H54 (cell line): ENCODE measurements at places on chromosomes 2 and 18.

- DNase-seq, result no peak
These were observed 29.1 kb upstream of the CPS1 start for GRCh38 chr2:210527286-210527685.

DNA sequence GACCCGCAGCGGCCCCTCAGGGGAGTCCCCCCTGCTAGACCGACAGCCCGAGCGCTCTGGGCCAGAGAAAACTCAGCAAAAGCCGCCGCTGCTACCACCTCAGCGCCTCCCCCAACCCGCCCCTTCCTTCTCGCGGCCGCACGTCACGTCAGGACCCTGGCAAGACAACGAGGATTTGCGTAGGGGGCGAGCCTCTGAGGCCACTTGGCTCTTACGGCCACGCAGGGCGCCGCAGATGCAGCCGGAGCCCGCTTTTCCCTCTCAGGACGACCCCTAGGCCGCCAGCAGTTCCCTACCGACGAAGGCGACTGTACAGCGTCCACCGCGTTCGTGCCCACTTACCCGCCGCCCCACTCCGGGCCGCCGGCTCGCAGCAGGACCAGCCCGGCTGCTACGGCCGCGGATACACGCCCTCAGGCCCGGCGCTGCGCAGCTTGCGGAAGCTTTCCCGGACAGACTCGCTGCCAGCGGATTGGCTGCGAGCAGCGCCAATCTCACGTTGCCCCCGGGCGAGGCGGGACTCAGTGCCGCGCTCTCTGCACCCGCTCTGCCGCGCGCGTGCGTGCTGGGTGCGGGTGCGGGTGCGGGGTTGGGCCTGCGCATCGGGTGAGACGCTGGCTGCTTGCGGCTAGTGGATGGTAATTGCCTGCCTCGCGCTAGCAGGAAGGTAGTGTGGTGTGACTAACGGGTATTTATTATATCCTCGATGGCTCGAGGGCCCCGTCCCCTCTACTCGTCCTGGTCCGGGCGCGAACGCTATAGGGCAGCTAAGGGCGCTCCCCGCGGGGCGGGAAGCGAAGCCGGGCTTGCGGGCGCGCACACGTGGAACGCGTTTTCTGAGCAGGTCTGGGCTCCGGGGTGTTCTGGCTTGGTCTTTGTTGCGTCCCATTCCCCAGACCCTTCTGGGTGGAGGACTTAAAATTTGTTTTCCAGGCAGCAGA lies at the start of the genes ORMDL1 and PMS1:
TSS of gene ORMDL1 (minus strand) at position 413 of the 941 bp plus-strand sequence. CDS start 1,744 bp downstream, outside the sequence.
TSS of gene PMS1 (plus strand) at position 524 of the 941 bp plus-strand sequence. CDS start 7,360 bp downstream, outside the sequence.
- DNase-seq, result peak; percentile 82

DNA sequence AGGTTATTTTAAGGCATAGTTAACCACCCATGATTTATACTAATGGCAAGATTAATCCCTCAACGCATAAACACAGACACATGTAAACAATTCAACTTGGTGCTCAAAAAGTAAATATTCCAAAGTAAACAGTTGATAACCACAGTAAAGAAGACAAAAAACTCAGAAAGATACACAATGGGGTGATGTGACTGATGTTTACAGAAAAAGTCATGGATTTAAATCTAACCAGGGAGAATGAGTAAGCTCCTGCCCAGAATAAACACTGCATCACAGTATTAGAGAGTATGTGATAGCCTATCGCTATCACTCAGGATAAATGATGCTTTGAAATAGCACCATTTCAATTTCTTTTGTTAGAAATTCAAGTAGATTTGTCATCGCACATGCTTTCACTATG lies 49.3 kb downstream of the HIBCH start:
- DNase-seq, result no peak

GRCh38 chr2:220847006-220847405 lies 725.1 kb downstream of the EPHA4 start:
- no peak for DNase-seq

- DNase-seq, result no peak
These were observed 15.4 kb upstream of the RMC1 start for GRCh38 chr18:23487738-23488570.

DNA sequence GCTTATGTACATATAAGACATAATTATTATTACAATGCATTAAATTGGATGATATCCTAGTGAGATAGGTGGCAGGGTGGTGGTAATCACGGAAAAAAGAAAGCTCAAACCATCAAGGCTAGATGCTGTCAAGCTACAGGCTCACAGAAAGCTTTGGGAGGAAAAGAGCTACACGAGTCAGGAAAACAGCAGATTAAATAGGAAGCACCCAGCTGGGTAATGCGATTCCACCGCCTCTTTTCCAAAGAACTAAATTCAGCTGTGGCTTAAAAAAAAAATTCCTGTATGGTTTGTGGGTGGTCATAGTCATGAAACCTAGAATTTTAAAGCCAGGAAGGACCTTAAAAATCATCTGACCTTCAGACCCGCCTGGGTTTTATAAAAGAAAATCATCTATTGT lies 23.7 kb upstream of the PTPN4 start:
- no peak for DNase-seq

GRCh38 chr2:215917953-215918620 lies 95.3 kb downstream of the MREG start:
- DNase-seq, result no peak

DNA sequence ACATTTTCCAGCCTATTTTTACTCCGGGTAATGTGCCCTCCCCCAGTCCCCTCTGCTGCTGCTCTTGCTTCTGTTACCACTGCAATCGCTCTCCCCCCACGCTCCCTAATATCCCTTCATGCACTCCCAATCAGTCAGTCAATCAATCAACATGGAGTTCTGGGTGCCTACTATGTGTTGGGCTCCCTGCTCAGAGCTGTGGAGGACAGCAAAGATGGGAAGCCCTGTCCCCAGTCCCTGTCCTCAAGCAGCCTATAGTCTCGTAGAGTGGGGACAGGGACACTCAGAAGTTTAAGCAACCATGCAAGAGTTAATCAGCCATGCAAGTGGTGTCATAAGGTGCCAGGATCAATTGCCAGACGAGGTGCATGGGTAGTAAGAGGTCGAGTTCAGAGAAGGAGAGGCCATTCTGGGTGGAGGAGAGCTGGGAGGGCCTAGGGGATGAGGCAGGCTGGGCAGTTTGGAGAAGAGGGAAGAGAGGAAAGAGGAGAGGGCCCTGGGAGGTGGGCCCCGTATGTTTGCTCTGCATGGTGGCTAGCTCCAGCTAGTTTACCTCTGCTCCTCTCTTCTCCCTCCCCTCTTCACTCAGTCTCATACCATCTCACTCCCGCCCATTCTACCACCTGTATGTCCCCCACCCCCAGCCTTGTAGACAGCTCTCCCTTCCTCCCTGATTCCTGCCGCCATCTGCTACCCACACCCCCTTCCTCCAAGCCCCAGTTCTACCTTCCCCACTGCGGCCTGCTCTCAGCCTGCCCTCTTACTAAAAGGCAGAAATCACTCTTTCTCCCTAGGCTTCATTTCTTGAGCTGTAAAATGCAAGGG lies 3.9 kb downstream of the ASIC4 start:
- no peak for DNase-seq

DNA sequence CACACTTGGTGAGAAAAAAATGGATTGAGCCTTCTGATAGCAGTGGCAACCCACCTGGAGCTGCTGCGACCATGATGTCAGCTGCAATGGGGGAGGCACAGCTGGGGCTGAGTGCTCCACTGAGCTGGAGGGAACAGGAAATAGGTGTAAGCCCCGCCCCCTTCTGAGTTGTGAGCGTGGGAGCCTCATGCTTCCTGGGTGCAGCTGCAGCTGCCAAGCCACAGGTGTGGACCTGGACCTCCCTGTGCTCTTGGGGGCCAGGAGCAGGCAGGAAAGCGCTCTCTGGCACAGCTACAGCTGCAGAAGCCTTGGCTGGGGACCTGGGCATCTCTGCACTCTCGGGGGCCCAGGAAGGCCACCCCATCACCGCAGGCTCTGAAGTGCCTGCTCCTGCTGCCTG lies 970.6 kb downstream of the DCDC2C start:
- DNase-seq, result no peak

GRCh38 chr2:30421604-30422443 lies 25.2 kb upstream of the LCLAT1 start:
- DNase-seq, result no peak

DNA sequence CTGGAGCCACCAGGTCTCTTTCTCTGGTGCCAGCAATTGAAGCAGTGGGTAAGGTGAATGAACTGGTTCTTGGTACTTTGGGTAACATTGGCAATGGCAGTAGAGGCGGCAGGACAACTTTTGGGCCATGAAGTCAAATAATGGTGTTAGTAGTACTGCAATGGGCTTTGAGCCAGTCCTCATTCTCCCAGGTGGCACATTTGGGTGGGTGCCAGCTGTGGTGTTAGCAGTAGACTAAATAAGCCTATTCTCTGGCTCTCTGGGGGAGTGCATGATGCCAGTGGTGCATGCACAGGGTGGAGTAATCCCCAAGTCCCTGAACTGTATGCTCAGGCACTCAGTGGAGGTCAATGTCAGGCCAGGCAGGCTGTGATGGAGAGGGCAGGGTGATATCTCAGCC lies 120.2 kb upstream of the LRRTM4 start:
- DNase-seq, result no peak

DNA sequence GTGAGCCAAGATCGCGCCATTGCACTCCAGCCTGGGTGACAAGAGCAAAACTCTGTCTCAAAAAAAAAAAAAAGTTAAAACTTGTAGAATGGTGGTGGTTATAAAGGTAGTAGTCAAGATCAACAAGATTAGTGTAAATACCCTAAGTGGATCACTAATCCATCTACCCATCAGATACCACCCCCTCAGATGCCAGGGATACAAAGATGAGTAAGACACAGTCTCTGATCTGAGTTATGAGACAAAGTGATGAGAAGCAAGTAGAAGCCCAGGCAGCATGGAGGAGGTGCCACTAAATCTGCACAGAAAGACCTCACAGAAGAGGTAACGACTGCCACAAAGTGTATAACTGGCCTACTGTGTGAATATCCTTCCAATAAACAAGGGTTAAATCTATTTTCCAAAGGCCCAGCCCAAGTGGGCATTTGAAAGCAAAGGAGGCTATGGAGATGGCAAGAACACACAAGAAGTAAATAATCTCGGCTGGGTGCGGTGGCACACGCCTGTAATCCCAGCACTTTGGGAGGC lies 20.2 kb downstream of the NFE2L2 start:
- DNase-seq, result no peak

DNA sequence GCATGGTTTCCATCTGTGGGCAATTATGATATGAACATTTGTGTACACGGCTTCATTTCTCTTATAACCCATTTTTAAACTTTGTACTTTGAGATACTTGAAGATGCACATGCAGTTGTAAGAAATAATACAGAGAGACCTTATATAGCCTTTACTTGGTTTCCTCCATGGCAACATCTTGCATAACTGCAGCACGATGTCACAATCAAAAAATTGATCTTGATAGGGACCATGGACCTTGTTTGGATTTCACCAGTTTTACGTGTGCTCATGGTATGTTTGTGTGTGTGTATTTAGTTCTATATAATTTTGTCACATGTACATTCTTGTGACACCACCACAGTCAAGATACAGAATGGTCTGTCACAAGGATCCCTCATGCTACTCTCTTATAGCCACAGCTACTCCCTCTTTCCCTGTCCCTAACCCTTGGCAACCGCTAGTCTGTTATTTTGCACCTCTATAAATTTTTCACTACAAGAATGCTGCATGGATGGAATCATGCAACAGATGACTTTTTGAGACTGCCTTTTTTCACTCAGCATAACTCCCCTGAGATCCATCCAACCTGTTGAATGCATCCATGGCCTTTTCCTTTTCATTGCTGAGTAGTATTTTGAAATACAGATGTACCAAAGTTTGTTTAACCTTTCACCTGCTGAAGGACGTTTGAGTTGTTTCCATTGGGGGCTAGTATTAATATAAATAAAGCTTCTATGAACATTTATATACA lies 19.4 kb upstream of the MLPH start:
- DNase-seq, result no peak

DNA sequence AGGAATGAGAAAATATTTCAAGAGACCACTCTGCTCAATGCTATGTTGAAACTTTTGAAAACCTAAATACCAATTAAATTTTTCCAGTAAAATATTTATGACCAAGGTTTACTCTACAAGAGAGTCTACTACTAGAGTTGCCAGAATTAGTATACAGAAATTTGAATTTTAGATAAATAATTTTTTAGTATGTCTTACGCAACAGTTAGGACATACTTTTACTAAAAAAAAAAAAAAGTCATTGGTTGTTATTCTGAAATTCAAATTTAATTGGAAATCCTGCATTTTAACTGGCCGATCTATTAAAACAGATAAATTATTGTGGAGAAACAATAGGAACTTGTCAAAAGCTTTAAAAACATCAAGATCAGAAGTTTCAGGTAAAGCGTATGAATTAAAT lies 49.1 kb upstream of the TMEM200C start:
- no peak for DNase-seq

GRCh38 chr18:5052491-5052890 lies 144.6 kb downstream of the AKAIN1 start:
- no peak for DNase-seq

DNA sequence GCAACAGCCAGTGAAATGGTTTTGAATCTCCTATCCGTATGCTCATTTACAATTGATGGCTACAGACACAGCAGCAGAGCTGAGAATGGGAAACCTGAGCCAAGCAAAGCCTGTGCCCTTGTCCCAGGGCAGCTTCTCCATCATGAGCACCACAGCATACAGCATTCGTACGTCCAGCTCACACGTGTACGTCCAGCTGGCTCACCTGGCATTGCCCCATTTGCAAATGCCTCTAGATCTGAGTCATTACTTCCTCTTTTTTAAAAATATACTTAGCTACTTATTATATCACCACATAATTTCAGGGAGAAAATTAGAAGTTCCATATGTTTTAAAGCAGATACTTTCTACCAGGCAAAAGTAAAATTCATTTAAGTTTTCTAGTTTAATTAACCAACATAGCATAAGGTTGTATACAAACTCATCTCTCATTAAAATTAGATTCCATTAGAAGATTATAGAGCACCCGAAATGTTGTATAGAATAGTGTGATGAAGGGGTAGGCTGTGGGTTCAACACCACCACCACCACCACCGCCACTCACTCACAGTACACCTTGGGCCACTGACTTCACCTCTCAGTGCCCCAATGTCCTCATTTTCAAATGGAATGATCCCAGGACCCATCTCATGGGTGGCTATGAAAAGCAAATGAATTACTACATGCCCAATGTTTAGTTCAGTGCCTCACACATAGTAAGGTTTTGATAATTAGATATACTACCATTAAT lies 31.4 kb upstream of the TMEM177 start:
- DNase-seq, result no peak

GRCh38 chr2:127911737-127912136 lies 26.0 kb upstream of the AMMECR1L start:
- DNase-seq, result no peak

- DNase-seq, result no peak
These were observed 862 bp upstream of the TMEM177 start for GRCh38 chr2:119678021-119678656.

DNA sequence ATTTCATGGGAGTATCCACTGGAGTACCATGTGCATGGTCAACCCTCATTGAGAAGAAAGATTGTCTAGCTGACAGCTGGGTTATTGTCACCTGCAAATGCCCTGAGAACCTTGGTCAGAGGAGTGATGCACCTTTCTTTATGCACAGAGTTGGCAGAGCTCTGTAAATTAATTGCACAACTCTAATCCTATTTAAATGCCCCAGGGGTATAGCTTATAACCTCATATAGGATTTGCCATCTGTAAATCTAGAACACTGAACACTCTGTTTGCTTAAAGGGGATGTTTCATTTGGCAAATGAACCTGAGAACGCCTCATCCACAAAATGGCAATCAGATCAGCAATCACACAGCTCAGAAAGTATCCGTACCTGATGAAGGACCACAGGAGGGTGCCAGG lies 71.8 kb upstream of the SP5 start:
- DNase-seq, result no peak
